H1 (cell line): ENCODE measurements at places on chromosomes 4 and X.
A peak's percentile ranks its signal among the peaks of the same experiment; 100 is the strongest.

GRCh38 chr4:105283501-105283900, 136.8 kb downstream of the TET2 start:
- DNase-seq = no peak

DNA sequence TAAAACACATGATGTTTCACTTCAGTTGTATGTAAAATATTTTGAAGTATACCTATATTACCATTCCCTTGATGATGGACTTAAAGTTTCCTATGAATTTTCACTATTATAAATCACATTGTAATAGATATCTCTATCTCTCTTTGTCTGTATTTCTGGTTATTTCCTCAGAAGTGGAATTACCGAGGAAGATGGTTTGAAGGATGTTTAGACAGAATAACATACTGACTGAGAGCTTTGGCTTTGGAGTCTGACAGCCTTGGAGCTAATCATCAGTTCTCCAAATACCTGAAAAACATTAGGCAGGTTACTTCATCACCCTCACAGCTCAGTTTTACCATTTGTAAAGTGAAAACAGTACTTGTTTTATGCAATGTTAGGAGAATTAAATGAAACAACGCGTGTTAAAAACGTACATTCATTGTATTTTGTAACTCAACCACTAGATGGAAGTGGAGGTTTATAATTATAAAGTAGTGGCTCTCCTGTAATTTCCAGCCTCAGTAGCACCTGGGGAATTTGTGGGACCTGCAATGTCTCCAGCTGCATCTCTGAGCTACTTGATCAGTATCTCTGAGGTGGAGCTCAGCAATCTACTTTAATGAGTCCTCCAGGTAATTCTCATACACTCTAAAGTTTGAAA, 14.3 kb downstream of the JCHAIN start:
- no peak for DNase-seq

DNA sequence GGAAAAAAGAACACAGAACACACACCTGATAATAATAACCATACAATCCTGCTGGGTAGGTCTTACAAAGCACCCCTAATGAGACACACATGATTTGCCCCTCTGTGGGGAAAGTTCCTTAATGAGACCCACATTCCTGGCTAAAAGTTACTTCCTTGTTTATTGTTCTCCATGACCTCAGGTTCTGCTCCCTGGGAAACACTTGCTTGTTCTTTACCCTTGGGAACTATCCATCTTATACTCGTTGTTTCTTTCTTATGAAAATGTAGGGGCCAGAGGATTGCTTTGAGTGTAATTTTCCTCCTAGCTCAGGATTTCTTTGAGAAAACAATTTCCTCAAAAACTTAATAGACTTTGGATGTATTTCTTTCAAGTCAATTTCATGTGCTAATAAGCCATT, 52.1 kb upstream of the PCDH10 start:
- no peak for DNase-seq

DNA sequence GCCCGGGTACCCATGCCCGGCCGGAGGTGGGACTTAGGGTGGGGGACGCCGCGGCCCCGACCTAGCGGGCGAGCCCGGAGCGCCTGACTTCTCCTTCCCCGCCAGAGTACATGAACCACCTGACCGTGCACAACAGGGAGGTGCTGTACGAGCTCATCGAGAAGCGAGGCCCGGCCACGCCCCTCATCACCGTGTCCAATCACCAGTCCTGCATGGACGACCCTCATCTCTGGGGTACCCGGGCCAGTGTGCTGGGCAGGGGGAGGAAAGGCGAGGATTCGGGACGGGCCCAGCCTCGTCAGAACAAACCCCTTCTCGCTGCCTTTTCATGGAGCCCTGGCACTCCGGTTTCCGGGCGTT, 622 bp downstream of the TAFAZZIN start:
- peak; percentile 78 for DNase-seq

- DNase-seq = no peak
Observed at GRCh38 chr4:77433418-77433733, 172.2 kb upstream of the CXCL13 start.

DNA sequence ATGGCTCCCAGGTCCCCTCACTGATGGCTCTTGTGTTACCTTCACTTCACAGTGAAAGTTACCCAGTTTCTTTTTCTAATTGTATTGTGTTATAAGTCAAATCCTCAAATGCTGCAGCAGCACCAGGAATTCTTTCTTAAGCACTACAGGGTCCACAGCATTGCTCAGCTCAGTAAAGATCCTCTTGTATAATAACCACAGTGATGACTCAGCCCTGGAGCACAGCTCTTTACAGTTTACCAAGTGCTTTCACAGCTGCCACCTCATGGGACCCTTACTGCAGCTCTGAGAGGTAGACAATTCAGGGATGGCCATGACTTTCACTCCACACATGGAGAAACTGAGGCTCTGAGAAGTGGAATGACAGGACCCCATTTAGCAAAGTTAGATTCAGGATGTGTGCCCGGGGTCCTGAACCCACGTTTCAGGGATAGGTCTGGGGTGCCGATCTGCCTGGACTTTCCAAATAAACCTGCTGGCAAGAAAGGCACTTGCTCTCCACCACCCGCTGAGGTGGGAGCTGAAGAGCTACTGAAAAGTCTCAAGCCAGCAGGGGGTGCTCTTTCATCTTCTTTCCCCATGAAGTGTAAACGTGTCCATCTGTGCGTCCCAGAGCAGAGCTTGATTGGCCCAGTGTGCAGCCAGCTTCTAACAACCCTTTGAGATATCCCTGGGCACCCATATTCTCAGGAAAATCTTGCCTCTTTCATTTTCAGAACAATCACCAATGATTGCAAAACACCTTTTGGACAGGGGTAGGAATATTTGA, 35.7 kb upstream of the GABRQ start:
- peak; percentile 47 for DNase-seq
